ENCODE measurements at places on chromosomes 1 and 21. TPM values are rescaled to one million over a fixed set of nuclear protein-coding genes. Genes with fewer than 3 reads are reported as not detected.

The KRTAP19-5 gene
- not detected for total RNA-seq

The PRELP gene
- total RNA-seq = under 0.01 TPM

The LCE2B gene
- total RNA-seq = not detected

The KISS1 gene
- not detected for total RNA-seq

The KIFAP3 gene
- total RNA-seq = 19.2 TPM

The OR6F1 gene
- total RNA-seq = not detected

The A3GALT2 gene
- not detected for total RNA-seq

The SYTL1 gene
- 28.9 TPM for total RNA-seq

The AUNIP gene
- 5.2 TPM for total RNA-seq

The OXCT2 gene
- total RNA-seq = 3.2 TPM

The DNASE2B gene
- total RNA-seq = not detected

The SPRR1A gene
- not detected for total RNA-seq

The VHLL gene
- not detected for total RNA-seq

The AJAP1 gene
- 10.9 TPM for total RNA-seq

The DCST1 gene
- total RNA-seq = not detected
